Dermis blood vessel endothelial cell (primary cell): ENCODE measurements at places on chromosomes 12 and 14. TPM values are rescaled to one million over a fixed set of nuclear protein-coding genes. Genes with fewer than 3 reads are reported as not detected.

The POTEG gene
- total RNA-seq, result not detected in 2 replicates

DNA sequence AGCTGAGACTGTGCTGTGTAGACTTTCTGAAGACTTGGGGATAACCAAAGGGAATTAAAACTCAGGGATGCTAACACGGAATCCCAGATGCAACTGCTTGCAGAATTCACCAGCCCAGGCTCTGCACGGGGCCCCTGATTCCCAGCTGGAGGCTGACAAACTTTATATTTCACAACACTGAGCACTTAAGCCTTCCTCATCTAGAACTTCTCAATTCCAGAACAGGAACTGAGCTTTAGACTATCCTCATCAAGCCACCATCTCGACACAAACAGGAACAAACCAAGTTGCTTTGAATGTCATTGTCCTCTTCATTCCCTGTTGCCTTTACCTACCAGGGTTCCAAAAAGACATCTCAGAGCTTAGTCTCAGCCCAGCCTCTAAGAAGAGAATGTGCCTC is 22.2 kb downstream of the CCDC63 start:
- no peak for DNase-seq

DNA sequence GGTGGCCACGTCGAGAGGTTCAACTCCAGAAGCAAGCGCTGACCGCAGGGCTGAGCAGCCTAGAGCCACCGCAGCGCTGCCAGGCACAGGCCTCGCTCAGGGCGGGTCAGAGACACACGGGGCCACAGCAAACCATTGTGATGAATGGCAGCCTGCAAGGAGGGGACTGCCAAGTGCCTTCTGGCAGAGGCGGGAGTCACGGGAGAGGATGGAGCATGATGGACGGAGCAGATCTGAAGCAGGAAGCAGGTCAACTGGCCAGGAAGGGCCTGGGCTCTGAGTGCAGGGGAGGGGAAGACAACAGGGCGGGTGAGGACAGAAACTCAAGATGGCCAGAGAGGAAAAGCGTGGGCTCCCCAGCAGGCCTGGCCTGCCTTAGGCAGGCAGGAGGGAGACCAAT is 49.8 kb downstream of the CDC42BPB start:
- peak; percentile 78 for DNase-seq

- peak; percentile 24 for DNase-seq
Observed at GRCh38 chr12:28242496-28243309, 52.4 kb downstream of the CCDC91 start.

The EIF2S3B gene
- total RNA-seq, result 1.0 and 1.2 TPM in 2 replicates

DNA sequence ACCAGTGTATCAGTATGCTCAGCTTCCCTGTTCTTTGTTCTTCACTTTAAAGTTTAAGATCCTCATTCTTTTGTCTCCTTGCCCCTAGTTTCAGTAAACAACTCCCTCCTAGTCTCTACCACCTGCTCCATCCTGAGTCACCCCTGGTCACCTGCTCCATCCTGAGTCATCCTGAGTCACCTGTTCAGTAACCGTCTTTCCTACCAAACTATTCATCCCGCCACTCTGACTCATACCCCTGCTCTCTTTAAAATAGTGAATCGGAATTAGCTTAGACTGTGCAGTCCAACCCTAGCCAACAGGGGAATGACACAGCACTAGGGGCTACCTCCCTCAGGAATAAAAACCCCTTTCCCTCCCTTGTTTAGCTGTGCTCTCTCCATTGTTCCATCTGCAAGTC is 888.1 kb upstream of the MDGA2 start:
- no peak for DNase-seq

The APOLD1 gene
- 35.6 and 63.8 TPM in 2 replicates for total RNA-seq

GRCh38 chr12:632102-632696 is 31.0 kb downstream of the NINJ2 start:
- peak; percentile 85 for DNase-seq

The RBP5 gene
- 0.19 TPM in 1 of 2 replicates, not detected in the other for total RNA-seq

DNA sequence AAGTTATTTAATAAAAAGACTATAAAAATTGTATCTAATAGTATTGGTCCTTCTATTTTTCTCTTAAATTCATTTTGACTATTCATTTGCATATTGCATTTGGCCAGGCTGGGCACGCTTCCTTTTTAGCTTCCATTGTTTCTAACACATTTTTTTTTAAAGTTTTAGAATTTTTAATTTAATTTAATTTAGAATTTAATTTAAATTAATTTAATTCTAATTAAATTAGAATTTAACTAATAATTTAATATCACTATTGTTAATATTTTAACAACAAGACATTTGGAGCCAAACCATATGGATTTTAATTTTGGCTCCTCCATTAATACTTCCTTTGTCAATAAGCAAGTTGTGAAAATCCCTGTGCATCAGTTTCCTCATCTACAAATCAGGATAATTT is 856.9 kb upstream of the SEL1L start:
- no peak for DNase-seq

DNA sequence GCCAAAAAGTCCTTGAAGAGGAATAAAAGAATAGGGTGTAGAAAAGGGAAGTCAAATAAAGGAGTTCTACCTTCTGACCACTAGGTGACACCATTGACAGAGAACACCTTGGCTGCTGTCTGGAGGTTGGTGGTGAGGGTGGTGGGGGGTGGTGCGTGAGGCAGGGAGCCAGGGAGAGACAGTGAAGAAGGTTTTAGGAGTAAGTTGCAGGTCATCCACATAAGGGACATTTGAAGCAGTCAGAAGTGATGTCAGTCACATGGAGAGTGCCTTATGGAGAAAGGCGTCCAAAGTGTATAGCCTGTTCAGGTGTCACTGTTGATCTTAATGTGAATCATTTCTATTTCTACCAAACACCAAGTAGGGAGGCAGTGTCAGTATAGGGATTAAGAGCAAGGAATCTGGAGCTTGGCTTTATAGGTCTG is 279.3 kb upstream of the DDHD1 start:
- DNase-seq, result peak; percentile 69

The NTS gene
- 6.1 and 18.3 TPM in 2 replicates for total RNA-seq

DNA sequence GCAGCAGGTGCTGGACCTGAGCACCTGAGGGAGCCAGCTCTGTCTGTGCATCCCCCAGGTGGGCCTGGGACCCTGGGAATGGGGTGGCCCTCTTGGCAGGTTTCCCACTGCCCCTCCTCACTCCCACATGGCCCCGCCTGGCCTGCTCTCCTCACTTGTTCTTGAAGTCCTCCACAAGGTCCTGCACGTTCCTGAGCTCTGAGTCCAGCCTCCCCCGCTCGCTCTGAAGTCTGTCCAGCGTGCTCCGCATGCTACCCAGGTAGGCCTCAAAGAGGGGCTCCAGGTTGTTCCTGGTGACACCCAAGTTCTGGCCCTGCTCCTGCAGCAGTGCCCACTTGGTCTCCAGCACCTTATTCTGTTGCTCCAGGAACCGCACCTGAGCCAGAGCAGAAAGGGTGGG is 2.9 kb downstream of the KRT79 start:
- no peak for DNase-seq

- DNase-seq, result no peak
Observed at GRCh38 chr12:13841358-13841757, 140.0 kb downstream of the GRIN2B start.

The NID2 gene
- total RNA-seq, result 19.6 and 39.2 TPM in 2 replicates

The KLRC2 gene
- total RNA-seq, result not detected in 2 replicates

GRCh38 chr12:58388261-58388660 is 446.9 kb downstream of the ATP23 start:
- no peak for DNase-seq

GRCh38 chr12:114876968-114877680 is 193.1 kb upstream of the TBX3 start:
- no peak for DNase-seq

- no peak for DNase-seq
Observed at GRCh38 chr12:128843538-128843937, 9.7 kb upstream of the GLT1D1 start.

GRCh38 chr12:24591079-24591626 is 357.7 kb downstream of the BCAT1 start:
- no peak for DNase-seq

GRCh38 chr12:105192624-105193225 is 43.2 kb downstream of the APPL2 start:
- DNase-seq, result no peak

DNA sequence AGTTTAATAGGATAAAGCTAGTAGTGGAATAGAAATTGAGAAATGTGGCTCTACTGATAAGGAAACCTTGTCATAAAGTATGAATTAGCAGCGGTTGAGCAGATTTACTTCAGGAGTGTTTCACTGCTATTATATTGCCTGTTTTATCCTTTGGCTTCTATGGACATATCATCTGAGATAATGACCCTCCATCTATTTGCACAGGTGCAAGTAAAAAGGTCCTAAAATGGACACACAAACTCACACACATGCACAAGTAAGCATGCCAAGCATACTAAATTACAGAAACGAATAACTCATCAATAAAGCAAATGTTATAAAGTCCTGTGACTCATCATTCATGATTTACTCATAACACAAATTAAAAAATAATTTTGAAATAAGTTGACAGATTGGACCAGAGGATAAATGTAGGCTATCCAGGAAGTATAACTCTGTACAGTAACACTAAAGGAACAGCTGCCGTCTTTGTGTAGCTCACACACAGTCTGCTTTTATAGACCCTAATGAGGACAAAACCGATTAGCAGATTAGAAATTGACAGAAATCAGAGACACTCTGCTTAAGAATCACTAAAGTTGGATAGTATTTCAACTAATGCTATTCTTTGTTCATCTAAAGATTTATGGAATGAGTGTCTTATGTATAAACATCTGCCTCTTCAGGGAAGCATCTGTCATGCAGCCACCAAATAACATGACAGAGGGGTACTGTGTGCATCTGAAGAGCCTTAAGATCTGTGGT is 73.9 kb downstream of the SYT1 start:
- no peak for DNase-seq

The SLC4A8 gene
- 1.3 and 1.7 TPM in 2 replicates for total RNA-seq

DNA sequence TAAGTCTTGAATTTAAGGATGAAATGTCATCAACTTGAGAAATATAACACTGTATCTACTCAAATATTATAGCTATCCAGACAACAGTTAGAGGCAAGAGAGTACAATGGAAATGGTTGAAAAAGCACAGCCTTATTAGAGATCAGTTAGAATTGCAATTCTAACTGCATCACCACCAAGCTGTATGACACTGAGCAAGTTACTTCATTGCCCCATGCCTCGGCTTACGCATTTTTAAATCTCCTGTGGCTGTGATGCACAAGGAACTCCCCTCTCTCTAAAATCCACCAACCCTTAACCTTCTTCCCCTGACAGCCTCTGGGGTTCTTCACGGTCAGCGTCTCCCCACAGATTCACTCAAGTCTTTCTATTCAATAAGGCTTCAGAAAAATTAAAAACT is 75.1 kb downstream of the MED13L start:
- DNase-seq, result no peak

DNA sequence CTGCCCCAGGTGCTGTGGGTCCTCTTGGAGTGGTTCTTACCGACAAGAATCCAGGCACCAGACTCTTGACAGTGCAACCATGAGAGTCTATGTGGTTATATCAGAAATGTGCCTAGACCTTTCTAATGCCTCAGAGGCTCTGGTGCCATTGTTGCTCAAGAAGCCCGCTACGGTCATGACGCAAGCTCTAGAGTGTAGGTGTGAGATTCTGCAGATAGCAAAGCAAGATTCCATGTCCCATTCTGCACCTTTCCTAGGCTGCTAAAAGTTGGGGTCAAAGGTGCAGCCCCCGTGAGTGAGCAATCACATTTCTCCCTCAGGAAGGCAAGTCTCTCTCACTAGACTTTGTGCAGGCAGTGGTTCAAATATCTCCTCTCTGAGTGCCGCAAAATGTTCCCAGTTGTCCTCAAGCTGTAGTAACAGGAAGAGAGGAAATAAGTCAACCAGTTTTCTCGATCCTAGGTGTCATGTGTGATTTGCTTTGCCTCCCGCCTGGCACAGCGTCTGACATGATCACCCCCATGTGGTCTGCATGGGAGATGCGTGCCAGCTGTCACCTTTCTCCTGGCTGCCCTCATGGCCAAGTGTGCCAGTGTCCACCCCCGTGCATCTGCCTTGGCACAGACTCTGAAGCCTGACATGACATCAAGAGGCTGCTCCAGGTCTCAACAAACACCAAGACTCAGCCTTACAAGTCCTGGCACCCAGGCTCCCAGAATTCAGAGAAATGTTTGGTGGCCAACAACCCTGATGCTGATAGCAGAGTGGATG is 122.5 kb upstream of the COCH start:
- DNase-seq, result peak; percentile 8

The PLA2G1B gene
- total RNA-seq, result not detected in 2 replicates

- no peak for DNase-seq
Observed at GRCh38 chr14:100290607-100291304, 15.5 kb downstream of the SLC25A29 start.

DNA sequence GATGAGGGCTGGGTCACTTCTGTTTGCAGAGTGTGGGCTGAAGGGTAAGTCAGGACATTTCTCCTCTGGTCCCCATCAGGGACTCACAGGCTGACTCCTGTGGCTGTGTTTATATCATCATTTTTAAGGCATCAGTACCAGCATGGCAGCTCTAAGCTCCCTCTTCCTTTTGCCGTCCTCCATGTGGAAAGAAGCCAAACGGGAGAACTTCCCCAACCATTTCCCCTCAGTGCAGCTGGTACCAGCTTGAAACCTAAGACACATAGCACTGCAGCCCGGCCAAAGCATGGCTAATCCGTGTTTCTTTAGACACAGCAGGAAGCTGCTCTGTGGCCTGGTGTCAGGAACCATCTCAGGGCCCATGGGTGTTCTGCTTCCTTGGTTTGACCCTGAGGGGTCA is 31.9 kb upstream of the ATP2A2 start:
- DNase-seq, result peak; percentile 43

GRCh38 chr14:56159066-56159465 is 40.9 kb downstream of the PELI2 start:
- no peak for DNase-seq

DNA sequence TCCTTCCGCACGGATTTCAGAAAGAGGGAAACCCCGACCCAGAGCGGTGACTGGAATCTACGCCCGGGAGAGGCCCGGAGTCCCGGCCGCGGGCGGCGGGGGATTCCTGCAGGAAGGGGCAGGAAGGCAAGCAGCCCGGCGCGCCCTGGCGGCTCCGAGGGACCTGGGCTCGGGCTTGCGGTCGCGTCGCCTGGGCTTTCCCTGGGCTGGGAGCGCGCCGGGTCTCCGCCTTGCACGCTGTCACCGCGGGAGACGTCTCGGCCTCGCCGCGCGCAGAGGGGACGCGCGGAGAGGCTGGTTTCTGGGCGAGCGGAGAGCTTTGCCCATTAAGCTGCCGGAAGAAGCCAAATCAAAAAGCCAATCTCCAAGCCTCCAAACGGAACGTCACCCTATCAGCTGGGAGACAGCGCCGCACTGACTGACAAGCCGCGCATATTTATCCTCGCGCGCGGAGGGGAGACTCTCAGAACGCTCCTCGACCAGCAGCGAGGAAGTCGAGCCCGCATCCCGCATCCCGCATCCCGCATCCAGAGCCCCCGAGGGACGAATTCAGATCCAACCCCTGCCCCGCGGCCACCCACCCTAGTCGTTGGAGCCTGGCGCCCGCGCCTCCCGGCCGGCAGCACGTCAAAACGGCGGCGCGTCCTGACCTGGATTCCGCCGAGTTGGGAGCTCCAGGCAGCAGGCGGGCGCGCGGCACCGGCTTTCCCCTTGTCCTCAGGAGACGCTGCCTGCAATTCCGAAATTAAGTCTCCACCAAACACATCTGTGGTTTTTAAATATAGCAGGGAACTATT is at the start of gene SLC8A3:
TSS of gene SLC8A3 (minus strand) at position 293 of the 797 bp plus-strand sequence. CDS start 20,529 bp downstream, outside the sequence.
- peak; percentile 52 for DNase-seq
